CD4-positive, alpha-beta T cell treated with Interleukin-12 subunit alpha and Interleukin-12 subunit beta, for 1 hour (primary cell): ENCODE measurements at places on chromosomes 1 and 21.

DNA sequence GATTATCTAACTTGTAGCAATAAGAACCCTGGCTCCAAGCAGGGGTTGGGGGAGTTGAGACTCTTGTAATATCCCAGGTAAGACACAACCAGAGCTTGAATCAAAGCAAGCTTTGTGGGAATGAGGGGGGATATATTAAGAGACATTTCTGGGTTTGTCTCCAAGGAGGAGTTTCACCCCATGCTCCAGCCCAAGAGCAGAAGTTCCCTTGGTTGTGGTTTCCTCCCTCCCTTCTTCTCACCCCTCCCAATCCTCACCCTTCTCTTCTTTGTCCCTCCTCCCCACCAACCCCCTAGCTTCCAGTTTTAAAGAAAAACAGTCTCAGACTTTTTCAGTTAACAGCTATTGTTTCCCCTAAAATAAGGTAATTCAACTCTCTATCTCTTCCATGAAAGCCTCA, 11.9 kb downstream of the TRAF3IP3 start:
- DNase-seq: no peak

DNA sequence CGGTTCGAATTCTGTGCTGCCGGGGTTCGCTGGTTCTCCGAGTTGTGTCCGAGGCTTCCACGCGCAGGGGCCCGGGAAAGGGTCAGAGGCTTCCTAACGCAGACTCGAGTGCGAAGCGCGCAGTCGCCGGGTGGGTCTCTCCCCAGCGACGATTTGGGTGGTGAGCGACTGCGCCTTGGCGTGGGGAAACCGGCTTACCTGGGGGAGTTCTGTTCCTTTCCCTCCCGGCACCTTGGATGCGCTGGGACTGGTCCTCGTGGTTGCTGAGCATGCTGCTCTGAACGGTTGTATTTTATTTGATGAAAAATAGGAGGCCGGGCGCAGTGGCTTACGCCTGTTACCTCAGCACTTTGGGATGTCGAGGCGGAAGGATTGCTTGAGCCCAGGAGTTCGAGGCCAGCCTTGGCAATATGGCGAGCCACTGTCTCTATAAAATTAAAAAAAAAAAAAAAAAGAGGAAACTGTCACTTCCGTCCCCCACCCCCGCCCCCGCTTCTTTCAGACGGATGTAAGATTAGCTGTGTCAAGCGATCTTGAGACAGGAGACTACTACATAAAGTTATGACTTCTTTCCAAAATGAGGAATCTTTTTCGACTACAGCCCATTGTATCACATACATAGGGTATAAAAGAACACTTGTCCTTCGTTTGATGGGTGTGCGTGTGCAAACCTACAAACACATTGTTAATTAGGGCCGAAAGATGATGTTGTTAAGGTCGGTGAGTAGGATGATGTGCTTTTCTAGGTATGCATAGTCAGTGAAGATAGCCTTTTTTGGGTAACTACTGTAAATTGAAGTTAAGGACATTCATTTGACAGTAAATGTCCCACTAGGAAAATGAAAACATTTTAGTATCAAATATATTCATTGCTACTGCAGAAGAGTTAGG, at the start of gene CCDC18:
TSS of gene CCDC18 (plus strand) at position 2 of the 891 bp plus-strand sequence. CDS start 2,638 bp downstream, outside the sequence.
- DNase-seq: peak; percentile 66

DNA sequence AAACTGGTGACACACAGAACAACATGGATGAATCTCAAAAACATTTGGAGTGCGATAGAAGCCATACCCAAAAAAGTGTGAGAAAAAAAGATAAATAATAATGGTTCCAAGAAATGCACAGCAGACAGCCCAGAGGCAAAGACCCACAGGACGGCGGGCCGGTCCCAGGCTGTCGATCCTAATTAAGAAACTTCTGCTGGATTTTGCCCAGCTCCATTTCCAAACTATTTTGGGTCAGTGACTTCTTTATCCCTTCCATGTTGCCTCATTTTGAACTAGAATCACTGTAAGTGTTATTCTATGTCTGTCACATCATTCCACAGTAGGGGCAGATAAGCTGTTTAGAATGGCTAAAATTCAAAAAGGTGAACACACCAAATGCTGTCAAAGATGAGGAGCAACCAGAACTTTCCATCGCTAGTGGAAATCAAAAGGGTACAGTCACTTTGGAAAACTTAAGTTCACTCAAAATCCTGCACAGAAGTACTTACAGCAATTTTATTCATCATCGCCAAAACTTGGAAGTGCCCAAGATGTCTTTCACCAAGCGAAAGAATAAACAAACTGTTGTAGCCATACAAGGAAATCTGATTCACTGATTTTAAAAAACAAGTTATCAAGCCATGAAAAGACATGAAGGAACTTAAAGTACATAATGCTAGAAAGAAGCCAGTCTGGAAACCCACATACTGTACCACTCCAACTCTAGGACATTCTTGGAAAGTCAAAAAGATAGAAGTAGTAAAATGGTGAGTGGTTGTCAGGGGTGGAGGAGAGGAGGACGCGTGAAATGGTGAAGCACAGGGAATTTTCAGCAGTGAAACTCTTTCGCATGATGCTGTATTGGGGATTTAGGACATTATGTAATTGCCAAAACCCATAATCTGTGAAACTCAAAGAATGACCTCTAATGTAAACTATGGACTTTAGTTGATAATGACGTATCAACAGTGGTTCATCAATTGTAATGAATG, 7.5 kb downstream of the NBPF1 start:
- no peak for DNase-seq

DNA sequence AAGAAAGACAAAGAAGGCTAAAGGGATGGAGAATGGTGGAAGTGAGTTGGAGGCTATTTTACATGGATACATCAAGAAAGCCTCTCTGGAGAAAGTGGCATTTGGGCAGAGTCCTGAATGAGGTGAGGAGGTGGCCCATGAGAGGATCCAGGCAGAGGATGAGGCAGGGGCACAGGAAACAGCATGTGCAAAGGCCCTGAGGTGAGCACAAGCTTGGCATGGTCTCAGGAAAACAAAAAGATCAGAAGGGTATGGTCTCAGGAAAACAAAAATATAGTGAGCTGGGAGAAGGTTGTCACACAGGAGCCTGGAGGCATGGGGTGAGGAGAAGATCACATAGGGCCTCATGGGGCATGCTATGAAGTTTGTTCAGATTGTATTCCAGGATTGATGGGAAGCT, 62.1 kb upstream of the F3 start:
- DNase-seq: no peak

DNA sequence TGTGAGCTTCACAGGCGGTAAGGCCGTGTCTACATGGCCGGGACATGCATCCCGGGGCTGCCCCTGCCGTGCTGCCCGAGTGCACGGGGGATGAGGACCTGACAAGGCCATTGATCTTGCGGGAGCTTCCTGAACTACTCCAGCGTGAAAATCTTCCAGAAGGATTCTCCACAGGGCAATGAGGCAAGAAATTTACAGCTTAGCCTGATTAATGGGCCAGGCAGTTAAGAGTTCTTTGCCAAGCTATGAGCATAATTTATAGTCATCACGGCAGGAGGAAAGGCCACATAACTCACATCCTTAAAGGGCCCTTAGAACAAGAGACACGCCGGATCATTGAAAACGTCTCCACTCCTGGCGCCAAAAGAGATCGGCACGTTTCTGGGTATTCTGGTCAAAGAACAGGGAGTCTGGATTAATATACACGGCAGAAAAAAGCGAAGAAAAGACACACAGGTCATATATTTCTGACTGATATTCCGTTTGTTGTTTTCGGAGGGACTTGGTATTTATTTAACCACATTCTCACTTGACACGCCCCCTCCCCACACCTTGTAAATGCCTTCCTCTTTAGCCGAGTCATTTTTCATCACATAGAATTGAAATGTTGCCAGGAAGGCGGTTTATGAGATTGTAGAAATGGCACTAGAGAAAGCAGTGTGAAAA, 180.5 kb downstream of the DYRK1A start:
- DNase-seq: no peak

- DNase-seq: no peak
These were observed 10.9 kb downstream of the LRP8 start for GRCh38 chr1:53316766-53317581.

DNA sequence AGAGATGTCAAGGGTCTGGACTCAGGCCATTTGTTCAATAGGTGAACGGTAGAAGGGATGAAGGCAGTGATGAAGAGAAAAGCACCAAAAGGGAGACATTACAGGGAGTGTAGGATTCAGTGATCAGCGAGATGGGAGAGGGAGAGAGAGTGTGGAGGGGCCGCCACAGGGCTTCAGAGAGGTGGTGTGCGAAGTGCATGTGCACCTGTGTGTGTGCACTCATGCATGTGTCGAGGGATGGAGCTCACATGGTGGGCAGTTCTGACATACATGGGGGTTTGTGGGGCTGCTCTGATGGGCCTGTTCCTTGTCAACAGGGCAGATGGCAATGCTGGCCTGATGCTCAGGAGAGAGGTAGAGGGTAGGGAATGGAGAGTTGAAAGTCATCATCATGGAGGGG, 11.4 kb upstream of the KCNA2 start:
- DNase-seq: no peak

- DNase-seq: no peak
These were observed 432 bp upstream of the SIM2 start for GRCh38 chr21:36698385-36698980.

- DNase-seq: no peak
These were observed 65.7 kb upstream of the LRRC53 start for GRCh38 chr1:74578101-74578500.

- DNase-seq: no peak
These were observed 652.5 kb downstream of the KIF26B start for GRCh38 chr1:245807306-245807705.

DNA sequence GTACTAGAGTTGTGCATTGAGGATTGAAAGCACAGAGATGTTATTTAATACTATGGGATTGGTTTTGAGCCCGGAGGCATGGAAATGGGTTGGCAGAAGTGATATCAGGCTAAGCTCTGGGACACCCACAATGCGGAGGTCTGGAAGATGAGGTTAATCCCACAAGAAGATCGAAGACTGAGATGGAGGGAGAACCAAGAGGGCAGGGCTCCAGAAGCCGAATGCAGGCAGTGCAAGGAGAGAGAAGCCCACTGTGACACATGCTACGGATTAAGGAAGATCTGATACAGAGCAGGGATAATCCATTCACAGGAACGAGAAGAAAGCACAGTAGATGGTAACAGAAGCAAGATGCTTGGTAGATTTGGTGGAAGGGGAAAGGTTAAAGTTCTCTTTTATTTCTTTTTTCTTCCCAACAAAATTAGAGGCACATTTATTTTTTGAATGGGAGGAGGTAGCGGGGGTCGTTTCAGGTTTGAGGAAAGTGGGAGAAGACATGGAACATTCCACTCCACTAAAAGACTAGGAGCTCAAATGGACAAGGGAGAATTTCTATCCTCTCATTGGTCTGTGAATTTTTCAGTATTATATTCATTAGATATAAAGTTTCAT, 113.2 kb downstream of the NCAM2 start:
- no peak for DNase-seq

DNA sequence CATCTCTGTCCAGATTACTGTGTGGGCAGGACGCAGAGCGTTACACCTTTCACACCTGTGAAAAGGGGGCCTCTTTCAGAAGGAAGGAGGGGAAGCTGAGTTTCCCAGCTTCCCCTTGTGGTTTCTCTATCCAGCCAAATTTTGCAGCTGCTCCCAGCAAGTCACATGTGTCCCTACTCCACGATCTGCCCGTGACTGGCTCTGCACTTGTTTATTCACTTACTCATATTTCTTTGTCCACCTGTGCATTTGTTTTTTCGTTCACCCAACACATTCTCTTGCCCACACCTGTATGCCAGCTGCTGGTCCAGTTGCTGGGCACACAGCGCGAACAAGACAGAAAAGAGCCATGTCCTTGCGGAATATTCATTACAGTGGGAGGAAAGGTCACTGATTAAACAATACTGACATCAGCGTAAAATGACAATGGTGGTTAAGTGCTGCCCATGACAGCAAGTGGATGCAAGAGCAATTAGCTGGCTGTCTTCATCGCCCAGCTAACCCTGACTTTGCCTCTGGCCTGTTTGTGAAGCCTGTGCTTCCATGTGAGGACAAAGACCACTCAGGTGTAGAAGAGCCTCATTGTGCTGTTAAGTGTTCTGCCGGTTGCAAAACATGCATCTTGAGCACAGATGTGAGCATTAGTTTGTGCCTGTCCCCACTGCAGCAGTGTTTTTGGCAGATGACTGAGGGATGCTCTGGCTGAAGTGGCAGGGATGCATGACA, 28.6 kb upstream of the NEK2 start:
- DNase-seq: no peak

DNA sequence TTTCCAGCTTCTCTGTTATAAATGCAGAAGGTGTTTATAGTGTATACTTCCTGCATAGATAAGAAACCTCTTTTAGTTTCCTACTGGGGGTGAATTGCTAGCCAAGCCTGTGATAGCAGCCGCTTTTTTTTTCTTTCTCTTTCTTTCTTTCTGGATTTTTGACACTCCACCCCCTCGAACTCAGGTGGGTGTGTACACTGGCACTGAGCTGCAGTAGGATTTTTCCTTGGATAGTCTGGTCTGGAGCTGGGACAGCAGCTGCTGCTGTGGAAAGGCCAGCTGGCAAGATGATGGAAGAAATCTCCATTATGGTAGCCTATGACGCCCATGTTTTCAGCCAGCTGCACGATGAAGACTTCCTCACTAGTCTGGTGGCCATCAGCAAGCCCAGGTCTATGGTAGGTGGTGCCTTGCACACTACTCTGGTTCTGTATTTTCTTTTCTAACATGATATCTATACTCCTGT, 122.5 kb upstream of the CACYBP start:
- DNase-seq: no peak

DNA sequence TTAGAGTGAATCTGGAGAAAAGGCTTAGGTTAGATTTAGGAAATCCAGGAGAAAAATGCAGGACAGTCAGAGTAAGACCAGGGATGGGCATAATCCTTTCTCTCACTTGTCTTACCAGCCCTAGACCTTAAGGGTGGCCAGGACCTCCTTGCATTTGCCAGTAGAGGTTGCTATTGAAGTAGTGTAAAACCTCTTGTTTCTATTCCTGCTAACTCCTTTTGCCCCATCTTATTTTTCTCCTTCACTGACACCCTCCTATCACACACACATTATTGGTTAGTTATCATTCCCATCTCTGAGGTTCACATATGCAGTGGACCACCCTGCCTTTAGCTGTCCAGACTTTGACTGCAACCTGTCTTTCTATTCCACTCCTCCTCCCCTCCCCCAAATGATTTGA, 75.0 kb upstream of the MACF1 start:
- no peak for DNase-seq

- DNase-seq: no peak
These were observed 16.5 kb upstream of the HDAC1 start for GRCh38 chr1:32275424-32275823.

- DNase-seq: peak; percentile 89
These were observed 10.3 kb upstream of the LMNA start for GRCh38 chr1:156104065-156104810.

- DNase-seq: no peak
These were observed 19.9 kb downstream of the SOX13 start for GRCh38 chr1:204092632-204093420.
